ENCODE measurements at places on chromosomes 4 and X.

GRCh38 chrX:155086202-155086840 lies 15.0 kb downstream of the BRCC3 start:
- no peak for DNase-seq

GRCh38 chr4:101145021-101145420 lies 202.3 kb downstream of the PPP3CA start:
- DNase-seq: no peak

DNA sequence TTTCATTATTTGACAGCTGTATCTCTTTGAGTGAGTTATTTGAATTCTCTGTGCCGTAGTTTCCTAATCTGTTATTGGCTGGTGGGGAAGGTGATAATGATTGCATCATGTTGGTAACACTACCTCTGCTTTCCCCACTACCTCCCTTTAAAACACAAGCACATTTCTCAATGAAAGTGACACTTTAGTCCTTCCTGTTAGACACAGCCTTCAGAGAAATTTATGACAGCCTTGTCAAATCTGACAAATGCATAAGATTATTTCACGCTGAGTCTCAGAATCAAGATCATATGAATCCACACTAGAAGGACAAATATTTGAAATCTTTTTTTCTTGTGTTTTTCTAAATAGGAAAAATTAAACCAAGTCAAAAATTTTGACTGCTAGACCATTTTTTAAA lies 896.1 kb downstream of the CENPC start:
- no peak for DNase-seq

GRCh38 chrX:12526306-12526705 lies 264.9 kb upstream of the PRPS2 start:
- DNase-seq: no peak

GRCh38 chr4:52081216-52081615 lies 30.1 kb downstream of the SPATA18 start:
- no peak for DNase-seq

DNA sequence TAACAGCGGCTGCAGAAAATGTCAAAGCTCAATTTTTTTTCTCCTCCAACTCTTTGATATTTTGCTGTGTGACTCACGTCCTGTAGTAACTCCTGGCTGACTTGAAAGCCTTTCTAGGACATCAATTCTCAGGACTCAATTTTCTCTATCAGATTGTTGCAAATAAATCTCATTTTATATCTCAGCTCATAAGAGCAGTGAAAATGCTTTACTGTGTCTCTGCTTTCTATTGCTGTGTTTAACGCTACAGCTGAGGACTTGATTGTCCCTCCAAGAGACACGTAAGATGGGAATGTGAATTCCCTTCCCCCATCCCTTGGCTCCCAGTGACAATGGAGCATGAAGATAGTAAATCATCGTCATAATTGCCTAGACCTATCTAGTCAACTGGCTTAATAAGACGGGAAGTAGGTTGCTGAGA lies 20.5 kb upstream of the CBR4 start:
- no peak for DNase-seq

DNA sequence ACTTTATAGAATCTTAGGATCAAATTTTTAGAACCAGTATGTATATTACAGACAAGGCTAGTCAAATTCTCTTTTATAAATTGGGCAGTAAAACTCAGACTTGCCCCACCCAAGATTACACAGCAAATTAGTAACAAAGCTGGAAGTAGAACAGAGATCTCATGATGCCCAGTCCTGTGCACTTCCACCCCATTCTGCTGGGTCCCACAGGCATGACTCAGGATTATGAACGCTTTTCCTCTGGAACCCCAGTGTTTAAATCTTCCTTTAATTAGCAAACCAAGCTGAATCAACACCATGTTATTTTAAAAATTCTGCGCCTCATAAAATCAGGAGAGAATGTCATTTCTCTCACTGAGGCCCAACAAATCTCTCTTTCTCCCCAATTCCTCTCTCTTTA lies 1.5 kb upstream of the IL13RA2 start:
- DNase-seq: no peak

- DNase-seq: no peak
Measured at GRCh38 chr4:171714791-171715454, 98.3 kb upstream of the GALNTL6 start.

GRCh38 chrX:10165580-10166247 lies 8.9 kb downstream of the CLCN4 start:
- DNase-seq: no peak

GRCh38 chr4:114601304-114602052 lies 2.9 kb downstream of the UGT8 start:
- DNase-seq: no peak

DNA sequence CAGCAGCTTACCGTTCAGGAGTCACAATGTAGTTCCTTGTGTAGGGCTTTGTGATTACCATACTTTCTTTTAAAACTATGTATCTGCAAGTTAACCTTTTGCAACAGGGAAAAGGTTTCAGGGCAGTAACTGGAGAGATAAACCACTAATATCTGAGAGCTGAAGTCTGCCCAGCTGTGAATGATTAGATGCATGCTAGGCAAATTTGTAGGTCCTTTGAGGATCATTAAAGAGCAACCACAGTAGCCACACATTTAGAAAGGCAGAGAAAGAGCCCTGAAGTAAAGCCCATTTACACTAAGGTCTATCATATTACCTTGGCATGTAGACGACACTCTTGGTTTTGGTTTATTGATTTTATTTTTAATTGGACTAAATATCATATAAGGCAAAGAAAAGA lies 60.0 kb downstream of the ATP8A1 start:
- no peak for DNase-seq

GRCh38 chrX:132227383-132228112 lies 8.3 kb upstream of the RAP2C start:
- DNase-seq: no peak

DNA sequence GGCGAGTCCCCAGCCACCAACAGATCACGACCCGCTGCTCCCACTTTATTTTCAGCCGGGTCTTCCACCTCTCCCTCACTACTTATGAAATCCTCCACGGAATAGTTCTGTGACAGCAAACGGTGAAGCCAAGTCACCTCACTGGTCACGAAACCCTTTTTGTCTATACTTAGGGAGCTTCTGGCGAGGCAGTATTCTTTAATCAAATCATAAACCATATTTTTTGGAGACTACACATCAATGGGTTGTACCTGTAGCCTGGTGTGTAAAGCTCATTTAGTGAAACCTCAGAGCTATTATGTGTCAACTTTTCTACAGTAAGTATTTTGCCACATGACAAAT lies 809 bp upstream of the H2AZ1 start:
- no peak for DNase-seq

GRCh38 chr4:149911354-149911753 lies 95.7 kb upstream of the IQCM start:
- DNase-seq: no peak
